ENCODE measurements at places on chromosomes 7 and 10.

- DNase-seq = no peak
These were observed 301.7 kb downstream of the TCERG1L start for GRCh38 chr10:131009791-131010190.

- no peak for DNase-seq
These were observed 112.2 kb downstream of the SEMA3C start for GRCh38 chr7:80806663-80807062.

- no peak for DNase-seq
These were observed 219.2 kb downstream of the SDK1 start for GRCh38 chr7:3520206-3520605.

- no peak for DNase-seq
These were observed 17.0 kb upstream of the RAPGEF5 start for GRCh38 chr7:22373911-22374310.

DNA sequence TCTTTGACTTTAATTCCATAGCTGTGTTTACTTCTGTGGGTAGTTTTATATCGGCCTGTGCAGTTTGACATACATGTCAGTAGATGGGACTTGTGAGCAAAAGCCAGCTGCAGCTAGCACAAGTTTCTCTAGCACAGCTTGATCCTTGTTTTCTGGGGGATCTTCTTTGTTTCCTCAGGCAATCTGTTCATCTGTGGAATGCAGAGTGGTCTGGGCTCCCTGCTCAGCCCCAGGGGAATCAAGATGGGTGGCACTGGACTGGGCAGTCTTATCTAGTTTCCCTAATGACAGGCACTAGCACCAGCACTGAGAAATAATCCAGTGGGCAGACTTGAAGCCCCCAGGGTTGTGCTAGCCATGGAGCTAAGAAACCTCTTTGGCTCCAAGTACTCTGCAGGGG lies 40.8 kb downstream of the CYP2C19 start:
- no peak for DNase-seq

DNA sequence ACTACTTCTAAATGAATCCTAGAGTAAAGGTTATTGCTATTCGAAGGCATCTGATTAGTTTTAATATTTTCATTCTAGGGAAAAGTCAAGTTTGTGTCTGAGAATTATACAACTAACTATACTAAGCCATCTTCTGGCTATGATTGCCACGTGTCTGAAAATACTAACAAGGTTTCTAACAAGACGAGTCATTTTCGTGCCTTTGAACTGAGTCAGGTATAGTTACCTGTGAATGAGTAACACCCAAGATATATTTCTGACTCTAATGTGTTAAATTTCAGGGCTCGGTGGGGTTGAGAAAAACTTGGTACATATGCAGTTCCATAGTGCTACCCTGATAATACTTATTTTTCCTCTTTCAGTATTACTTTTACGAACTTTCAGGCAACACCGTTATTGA lies 35.5 kb downstream of the TASOR2 start:
- DNase-seq = no peak

- no peak for DNase-seq
These were observed 291.3 kb upstream of the ZMIZ1 start for GRCh38 chr10:78777466-78777865.

- no peak for DNase-seq
These were observed 363.2 kb downstream of the PHTF2 start for GRCh38 chr7:78161781-78162180.

DNA sequence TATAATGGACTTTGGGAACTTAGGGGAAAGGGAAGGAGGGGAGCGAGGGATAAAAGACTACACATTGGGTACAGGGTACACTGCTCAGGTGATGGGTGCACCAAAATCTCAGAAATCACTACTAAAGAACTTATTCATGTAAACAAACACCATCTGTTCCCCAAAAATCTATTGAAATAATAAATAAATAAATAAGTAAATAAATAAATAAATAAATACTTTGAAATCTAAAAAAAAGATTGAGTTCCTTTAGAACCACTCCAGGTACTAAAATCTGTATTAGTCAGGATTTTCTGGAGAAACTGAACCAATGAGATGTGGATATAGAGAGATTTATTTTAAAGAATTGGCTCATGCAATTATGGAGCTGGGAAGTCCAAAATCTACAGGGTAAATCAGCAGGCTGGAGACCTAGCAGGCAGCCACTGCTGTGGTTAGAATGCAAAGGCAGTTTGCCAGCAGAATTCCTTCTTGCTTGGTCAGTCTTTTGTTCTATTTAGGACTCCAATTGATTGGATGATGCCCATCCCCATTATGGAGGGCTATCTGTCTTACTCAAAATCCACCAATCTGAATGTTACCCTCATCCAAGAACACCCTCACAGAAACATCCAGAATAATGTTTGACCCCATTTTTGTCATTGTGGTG lies 8.9 kb downstream of the IGFBP1 start:
- DNase-seq = no peak

GRCh38 chr10:122181041-122181732 lies 89.9 kb upstream of the BTBD16 start:
- DNase-seq = no peak

DNA sequence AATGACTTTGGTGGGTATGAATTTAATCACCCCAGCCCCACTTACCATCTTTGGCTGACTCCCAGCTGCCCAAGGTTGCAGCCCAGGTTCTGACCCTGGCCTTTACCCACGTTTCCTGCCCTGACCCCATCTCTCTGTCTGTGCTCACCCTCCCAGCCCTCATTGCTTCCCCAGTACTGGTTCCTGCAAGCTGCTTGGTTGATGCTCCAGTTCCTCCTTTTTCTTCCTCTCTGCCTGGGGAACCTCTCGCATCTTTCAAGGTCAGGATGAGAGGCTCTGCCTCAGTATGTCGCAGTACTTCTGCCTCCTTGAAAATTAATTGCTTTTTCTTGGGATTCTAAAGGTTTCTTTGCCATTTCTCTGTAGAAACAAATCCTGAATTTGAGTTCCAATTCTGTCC lies 263.8 kb upstream of the ZNF32 start:
- DNase-seq = no peak

GRCh38 chr10:18651324-18652007 lies at the start of gene NSUN6:
TSS of gene NSUN6 (minus strand) at chr10:18651587. CDS start at chr10:18651203, 384 bp downstream.
- DNase-seq = peak; percentile 95

DNA sequence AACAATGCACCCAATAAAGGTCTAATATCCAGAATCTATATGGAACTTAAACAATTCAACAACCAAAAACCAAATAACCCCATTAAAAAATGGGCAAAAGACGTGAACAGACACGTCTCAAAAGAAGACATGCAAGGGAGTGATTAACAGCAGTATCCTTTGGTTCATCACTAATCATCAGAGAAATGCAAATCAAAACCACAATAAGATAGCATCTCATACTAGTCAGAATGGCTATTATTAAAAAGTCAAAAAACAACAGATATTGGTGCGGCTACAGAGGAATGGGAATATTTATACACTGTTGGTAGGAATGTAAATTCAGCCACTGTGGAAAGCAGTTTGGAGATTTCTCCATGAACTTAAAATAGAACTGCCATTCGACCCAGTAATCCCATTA lies 46.6 kb downstream of the MSRB2 start:
- DNase-seq = no peak

- DNase-seq = no peak
These were observed 175.0 kb upstream of the PITRM1 start for GRCh38 chr10:3347413-3348182.

- DNase-seq = no peak
These were observed 187.0 kb upstream of the SLC26A5 start for GRCh38 chr7:103632972-103633371.

- DNase-seq = no peak
These were observed 2.7 kb downstream of the EPHA1 start for GRCh38 chr7:143406002-143406357.

GRCh38 chr10:126161691-126162090 lies 226.6 kb downstream of the ADAM12 start:
- no peak for DNase-seq

DNA sequence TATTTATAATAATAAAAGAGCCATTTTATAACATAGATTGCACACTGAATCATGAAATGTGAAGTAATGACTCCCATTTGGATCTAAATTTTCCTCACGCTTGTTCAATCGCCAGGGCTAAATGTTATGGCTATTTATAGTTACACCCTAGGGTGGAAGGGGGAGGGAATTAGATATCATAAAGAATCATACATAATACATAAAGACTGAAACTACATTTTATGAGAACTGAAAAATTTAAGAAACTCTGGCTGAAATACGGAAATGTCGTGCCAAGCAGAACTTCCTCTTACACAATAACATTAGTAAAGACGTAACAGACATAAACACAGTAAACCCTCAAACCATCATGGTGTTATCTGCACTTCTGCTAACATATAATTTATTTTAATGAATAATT lies 327.5 kb upstream of the PHF14 start:
- DNase-seq = no peak

DNA sequence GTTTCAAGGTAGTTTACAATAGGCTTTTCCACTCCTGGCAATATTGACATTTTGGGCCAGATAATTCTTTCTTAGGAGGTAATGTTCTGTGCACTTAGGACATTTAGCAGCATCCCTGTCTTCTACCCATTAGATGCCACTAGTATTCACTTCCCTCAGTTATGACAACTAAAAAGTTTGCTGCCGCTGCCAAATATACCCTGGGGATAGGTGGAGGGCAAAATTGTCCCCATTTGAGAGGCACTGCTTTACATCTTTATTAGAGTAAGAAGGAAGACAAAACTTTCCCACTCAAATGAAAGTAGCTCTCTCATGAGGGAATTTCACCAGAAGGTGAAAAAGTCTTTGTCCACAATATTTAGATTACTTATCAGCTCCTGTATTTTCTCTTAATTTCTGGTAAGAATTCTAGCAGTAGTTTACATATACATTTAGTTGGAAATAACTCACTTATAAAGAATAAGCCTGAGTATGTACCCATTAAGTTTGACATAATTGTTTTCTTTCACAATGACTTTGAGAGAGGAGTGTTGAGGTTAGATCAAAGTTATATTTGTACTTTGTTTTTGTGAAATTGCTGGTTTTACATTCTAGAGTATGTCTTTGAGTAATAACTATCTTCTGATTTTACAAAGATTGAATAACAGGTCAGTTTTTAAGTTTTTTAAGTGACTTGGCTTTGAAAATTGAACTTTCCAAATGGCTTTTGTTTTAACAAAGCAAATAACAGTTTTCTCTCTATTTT lies 46.0 kb downstream of the HELLS start:
- DNase-seq = no peak

GRCh38 chr7:100693312-100694097 lies 545 bp downstream of the GIGYF1 start:
- no peak for DNase-seq

DNA sequence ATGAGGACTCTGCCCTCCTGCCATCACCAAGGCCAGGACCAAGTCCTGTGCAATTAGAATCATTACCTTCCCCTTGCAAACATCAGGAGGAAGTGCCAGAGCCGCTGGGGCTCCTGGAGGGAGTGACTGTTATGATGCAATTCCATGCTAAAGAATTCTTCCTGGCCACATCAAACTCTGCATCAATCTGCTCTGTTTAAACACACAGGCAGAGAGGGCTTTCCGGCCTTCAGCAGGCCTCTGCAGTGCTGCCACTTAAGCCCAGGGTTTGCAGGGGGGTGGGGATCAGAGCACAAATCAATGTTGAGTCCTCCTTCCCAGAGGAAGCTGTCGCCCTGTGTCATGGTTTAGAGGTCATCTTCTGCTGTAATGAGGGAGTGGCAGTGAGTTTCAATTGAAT lies 58.1 kb downstream of the CTBP2 start:
- no peak for DNase-seq

GRCh38 chr10:113133497-113134115 lies 183.6 kb downstream of the TCF7L2 start:
- no peak for DNase-seq

GRCh38 chr7:5476001-5476400 lies 52.4 kb upstream of the TNRC18 start:
- no peak for DNase-seq

GRCh38 chr7:89500084-89500483 lies 654.2 kb upstream of the STEAP1 start:
- no peak for DNase-seq

DNA sequence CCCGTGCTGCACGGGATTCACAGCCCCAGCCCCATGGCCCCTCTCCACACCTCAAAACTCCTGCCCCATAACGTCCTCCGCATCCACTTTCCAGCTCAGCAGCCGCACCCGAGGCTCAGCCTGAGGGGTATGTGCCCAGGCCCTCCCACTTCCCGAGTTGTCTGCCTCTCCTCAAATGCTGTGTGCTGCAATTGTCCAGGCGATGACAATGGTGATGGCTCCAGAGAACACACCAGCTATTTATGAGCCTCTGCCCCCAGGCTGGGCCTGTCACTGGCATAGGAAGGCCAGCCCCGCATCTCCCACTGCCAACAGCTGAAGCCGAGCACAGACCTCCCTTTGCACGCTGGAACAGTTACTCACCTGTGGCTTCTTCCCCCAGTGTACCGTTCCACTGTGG lies 2.4 kb upstream of the LDB3 start:
- DNase-seq = no peak

GRCh38 chr7:26759108-26759507 lies 105.3 kb downstream of the SKAP2 start:
- no peak for DNase-seq

- peak; percentile 34 for DNase-seq
These were observed 63.1 kb upstream of the NKX6-2 start for GRCh38 chr10:132848951-132849545.

DNA sequence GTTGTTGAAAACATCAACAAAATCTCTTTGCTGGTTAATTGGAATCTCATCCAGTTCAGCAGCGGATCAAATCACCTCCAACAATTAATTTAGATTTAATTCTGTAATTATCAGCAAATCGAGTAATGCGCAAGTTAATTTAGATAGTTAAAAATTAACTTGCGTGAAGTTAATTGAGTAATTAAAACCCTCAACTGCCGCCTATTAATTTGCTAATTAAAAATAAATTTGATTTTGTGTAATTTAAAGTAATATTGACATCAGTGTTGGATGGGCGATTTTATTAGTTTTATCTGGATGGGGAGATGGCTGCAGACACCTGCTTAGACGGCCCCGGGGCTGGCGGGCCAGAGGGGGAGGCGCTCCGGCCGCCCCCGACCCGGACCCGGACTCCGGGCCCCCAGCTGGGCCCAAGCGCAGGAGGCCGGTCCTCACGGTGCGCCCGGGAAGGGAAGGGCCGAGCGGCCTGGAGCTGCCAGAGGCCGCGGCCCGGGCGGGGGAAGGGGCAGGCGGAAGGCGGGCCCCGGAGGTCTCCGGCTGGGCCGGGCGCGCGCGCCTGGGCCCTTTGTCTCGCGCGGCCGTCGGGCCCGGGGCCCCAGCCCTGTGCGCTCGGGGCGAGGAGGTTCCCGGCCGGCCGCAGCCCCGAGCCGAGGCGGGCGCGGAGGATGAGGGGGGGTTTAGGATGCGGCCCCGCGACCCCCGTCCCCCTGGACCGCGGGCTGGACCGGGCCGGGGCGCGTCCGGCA lies 3.3 kb upstream of the UNCX start:
- no peak for DNase-seq

GRCh38 chr7:6442114-6442513 lies 5.6 kb downstream of the DAGLB start:
- no peak for DNase-seq

- DNase-seq = no peak
These were observed 221.5 kb upstream of the AOAH start for GRCh38 chr7:36945612-36946400.

All from activated CD8-positive, alpha-beta memory T cell treated with anti-CD3 and anti-CD28 coated beads, Interleukin-2, amount 50 U/mL, for 48 hours (primary cell).